Natural killer cell treated with Interleukin-12 subunit alpha and Interleukin-12 subunit beta and Interleukin-15 and Interleukin-18, amount 100 ng/mL, for 72 hours (primary cell): ENCODE measurements at places on chromosomes 4 and X. TPM values are rescaled to one million over a fixed set of nuclear protein-coding genes. Genes with fewer than 3 reads are reported as not detected.

CTAG1B gene
- total RNA-seq, result not detected

ETNPPL gene
- total RNA-seq, result not detected

SSX2 gene
- not detected for total RNA-seq

HERC6 gene
- total RNA-seq, result 10.9 TPM

ZAR1 gene
- not detected for total RNA-seq

OSTC gene
- 62.8 TPM for total RNA-seq
